Fibroblast of skin of right biceps (primary cell): ENCODE measurements at places on chromosomes 3 and 15.

DNA sequence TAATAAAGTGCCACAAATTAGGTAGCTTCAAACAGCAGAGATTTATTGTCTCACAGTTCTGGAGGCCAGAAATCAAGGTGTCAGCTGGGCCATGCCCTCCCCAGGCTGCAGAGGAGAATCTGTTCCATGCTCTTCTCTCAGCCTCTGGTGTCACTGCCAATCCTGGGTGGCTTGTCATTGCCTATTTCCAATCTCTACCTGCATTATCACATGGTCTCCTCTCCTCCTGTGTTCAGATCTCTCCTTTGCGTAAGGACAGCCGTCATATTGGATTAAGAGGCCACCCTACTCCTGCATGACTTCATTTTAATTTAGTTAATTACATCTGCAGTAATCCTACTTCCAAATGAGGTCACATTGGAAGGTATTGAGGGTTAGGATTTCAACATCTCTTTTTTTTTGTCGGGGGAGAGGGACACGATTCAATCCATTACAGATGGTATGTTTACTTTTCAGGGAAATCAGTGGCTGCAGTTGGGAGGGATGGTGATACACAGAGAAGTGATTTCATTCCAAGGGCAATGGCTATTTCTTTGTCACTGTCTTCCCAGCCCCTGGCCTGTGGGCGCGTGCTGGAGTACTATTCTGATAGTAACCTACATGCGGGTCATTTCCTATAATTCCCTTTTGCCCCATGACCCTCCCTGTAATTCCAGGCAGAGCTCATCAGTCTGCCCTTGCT, 169.4 kb downstream of the MINAR1 start:
- DNase-seq: no peak

DNA sequence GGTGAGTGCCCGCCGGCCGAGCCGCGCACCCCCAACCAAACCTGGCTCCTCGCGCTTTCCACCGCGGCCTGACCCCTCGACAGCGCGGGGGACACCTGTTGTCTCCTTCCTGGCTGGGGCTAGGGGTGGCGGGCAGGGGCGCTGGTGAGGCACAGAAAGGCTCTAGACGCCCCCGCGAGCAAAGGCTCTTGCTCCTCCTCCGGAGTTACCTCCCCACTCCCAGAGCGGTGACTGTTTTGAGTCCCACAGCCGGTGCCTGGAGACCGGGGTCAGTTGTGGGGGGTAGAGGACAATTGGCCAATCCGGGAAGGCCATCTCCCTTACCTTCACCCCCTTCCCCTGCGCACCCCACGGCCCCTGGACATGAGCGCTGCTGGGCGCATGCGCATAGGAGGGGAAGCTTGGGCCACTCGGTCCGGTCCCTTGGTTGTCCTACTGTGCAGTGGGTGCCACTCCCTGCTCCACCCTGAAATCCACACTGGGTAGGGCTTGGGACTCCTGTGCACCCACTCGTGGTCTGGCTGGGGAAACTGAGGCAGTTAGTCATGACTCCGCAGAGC, 554 bp downstream of the CHST13 start:
- DNase-seq: no peak

DNA sequence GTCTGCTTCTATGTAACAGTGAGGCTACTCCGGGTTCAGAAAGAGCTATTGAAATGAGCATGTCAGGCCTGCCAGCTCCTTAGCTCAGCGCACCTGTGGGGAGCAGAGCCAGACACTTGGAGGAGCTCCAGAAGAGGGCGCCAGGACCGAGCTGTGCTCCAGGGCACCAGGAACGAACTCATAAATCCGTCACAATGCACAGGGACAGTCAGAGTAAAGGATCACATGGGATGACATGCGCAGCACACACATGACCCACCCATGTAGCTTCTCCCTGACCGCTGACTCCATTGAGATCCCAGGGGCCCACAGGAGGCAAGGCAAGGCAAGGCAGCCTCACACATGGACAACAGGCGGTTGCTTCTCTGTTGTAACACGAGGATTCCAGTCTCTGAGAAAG, 26.0 kb upstream of the GNB5 start:
- DNase-seq: no peak

DNA sequence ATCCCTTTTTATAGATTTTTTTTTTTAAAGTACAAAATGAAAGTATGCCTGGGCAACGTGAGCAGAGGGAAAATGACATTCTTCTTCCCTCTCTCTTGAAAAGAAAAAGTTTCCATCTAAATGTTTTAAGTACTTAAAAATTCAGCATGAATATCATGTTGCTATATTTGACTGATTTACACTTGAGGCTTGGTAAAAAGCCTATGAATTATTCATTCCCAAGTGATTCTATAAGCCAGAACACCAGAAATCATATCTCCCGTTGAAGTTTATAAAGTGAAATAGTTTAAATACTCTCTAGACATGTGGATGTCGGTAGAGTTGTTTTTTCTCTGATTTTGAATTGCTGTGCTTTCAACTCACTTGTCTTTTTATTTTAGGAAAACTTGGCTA, 276.2 kb upstream of the RARB start:
- DNase-seq: peak; percentile 5

GRCh38 chr3:10116138-10116460, 624 bp downstream of the BRK1 start:
- peak; percentile 55 for DNase-seq

DNA sequence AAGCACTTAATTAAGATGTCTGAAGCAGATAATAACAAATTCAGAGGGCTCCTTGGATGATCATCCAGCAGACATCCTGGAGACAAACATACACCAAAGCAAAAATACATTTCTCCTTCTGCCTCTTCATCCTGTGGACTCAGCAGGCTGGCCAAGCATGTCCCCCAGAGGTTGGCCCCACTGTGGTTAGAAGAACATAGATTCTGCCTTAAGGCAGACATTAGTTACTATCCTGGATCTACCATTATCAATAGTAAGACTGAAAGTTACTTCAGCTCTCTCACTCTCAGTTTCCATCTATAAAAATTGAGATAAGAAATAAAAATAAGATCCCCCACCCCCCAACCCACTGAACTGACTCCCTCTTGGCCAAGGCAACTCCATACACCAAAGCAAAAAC, 28.6 kb upstream of the TGFBR2 start:
- DNase-seq: peak; percentile 13

- no peak for DNase-seq
Observed at GRCh38 chr3:122397201-122397600, 13.2 kb downstream of the FAM162A start.

- DNase-seq: no peak
Observed at GRCh38 chr3:101070799-101071121, 77.5 kb upstream of the ABI3BP start.

- DNase-seq: peak; percentile 27
Observed at GRCh38 chr3:78610462-78611125, 1157.2 kb downstream of the ROBO1 start.
